Stimulated activated CD4-positive, alpha-beta T cell treated with anti-CD3 and anti-CD28 coated beads, Interleukin-12 subunit alpha, Interleukin-12 subunit beta, amount 100 ng/mL, for 48 hours (primary cell): ENCODE measurements at places on chromosomes 5 and 9.

DNA sequence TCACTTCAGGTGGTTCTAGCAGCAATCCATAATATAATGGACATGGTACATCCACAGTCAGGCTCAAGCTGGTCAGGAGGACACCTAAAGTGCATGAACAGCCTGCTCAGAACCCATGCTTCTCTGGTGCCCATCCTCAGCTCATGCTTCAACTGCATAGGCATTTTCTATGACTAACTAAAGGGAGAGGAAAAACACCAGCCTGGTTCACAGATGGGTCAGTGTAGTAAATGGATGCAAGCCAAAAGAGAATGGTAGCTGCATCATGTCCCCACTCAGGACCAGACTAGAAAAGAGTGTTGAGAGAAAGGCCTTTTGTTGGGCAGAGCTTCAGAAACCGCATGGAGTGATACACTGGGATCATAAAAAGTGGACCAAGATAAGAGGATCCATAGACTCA, 556.6 kb downstream of the TLE1 start:
- DNase-seq: no peak

- DNase-seq: no peak
These were observed 410.1 kb upstream of the SMARCA2 start for GRCh38 chr9:1604942-1605560.

DNA sequence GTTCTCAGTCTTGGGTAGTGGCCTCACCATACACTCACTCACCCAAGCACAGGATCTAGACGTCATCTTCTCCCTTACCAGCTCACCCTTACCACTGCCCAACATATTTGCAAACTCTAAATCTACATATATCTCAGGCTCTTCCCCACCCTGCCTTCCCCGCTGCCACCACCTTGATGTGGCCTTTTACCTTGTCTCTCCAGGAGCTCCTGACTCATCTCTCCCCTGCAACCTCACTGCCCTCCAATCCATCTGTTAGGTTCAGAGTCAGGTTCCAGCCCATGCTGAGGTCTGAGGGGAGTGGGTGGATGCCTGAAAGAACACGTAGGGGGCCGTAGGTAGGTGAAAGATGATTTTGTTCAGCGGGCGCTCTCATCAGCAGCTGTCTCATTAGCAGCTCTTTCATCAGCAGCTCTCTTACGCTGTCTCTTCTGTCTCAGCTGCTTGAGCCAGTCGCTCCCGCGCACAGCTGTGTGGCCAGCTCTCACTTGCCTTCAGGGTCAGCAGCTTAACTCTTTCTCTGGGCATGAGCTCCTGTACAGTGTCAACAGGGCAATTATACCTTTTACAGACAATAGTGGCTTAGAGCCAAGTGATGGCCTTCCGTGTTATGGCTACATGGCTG, 23.1 kb upstream of the CKMT2 start:
- DNase-seq: peak; percentile 27

GRCh38 chr9:127679506-127679905, 27.3 kb upstream of the CFAP157 start:
- no peak for DNase-seq

DNA sequence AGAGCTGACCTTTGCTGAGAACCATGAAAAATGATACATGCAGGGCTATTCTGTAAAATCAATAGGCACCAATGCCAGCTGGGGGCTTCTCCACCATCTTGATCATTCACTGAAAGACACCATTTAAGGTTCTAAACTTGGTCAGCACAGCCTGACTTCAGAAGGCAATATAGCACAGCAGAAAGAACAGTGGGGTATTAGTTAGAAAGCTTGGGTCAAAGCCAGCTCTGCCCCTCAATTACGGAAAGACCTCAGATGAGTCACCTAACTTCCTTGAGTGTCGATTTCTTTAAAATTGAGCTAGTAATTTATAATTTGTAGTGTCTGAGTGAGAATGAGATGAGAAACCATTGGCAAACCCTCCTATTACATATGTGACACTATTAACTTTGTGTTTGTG, 3.4 kb downstream of the TNC start:
- DNase-seq: no peak

DNA sequence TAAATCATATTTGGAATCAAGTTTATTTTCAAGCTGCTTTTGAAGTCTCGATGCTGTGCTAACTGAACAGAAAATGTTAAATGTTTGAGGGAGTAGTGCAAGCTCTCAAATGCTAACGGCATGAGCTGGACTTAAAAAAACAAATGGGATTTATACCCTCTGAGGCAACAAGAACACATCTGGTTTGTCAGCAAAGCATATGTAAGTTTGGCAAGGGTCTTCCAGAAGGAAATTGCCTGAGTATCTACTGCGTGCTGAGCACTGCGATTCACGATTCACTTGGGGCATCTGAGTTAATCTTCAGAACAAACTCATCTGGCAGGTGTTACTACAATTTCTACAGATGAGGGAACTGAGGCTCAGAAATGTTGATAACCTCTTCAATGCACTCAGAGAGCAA, 98.4 kb upstream of the C9orf72 start:
- no peak for DNase-seq
